ENCODE measurements at places on chromosomes 11 and 22.

DNA sequence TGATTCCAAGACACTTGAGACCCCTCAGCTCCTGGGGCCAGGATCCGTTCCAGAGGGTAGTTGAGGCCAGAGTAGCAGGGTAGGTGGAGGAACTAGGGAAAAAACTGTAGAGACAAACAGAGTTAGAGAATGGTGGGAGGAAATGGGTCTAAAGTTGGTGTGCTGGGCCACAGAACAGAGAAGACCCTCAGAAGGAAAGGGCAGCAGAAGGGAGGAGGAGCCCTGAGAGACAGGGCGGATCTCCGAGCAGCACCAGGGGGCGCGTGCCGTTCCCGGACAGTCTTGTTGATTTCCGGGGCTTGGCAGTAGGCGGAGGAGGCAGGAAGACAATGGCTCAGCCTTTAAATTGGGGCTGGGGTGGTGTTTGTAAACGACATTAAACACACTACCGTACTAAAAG lies 2.4 kb upstream of the CECR2 start:
- DNase-seq: no peak

GRCh38 chr11:123233975-123234334 lies 38.9 kb upstream of the CLMP start:
- DNase-seq: no peak

- no peak for DNase-seq
Observed at GRCh38 chr11:15629690-15630321, 515.1 kb downstream of the INSC start.

DNA sequence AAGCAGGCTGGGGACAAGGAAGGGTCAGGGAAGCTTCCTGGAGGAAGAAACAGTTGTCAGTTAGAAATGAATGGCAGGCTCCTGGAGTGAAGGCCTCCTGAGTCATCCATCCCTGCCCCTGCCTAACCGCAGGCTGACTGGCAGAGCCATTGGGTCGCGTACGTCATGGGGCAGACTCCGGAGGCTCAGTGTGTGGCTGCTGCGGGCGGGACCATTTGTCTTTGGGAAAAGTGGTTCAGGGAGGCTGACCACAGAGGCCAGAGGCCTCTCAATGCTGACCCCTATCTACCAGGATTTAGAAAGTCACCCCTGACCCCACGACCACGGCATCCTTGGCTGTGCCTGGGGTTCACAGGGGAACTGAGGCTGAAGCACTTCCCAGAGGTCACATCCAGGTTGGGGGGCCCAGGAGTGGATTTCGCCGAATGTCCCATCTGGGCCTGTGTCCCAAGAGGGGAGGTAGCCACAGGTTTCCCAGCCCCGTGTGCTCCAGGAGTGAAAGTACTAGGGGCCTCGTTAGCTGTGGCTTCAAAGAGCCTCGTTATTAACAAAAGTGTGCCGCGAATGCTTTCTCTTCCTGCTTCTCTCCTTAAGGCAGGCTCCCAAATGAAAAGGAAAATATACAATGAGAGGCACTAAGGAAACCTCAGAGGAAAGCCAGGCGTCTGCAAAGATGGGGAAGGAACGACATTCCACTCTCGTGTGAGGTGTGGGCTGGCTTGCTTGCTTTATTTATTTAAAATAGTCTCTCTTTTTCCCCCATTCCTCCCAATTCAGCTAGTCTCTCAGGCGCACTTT lies 58.9 kb downstream of the FLRT1 start:
- no peak for DNase-seq

GRCh38 chr11:9219115-9219514 lies 46.0 kb downstream of the DENND5A start:
- DNase-seq: no peak

GRCh38 chr22:40512426-40513136 lies 123.9 kb downstream of the MRTFA start:
- DNase-seq: no peak

DNA sequence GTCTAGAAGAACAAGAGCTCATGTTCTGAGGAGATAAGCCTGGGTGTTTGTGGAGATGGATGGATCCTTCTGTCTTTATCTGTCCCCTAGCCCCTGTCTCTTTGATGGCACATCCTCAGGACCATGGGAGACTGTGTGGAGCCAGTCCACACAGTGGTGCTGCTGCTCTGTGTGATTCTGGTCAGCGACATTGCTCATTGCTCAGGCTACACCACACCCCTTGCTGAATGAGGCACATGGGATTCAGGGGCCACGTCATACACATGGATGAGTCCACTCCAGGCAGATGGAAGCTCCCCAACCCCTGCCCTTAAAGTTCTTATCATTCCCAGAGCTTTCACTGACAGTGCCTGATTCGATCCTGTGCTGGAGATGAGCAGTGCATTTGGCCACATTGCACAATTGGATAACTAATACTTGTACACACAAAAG lies 222.2 kb downstream of the NAV2 start:
- no peak for DNase-seq

- no peak for DNase-seq
Observed at GRCh38 chr11:121563003-121563402, 110.2 kb upstream of the SORL1-AS1 start.

DNA sequence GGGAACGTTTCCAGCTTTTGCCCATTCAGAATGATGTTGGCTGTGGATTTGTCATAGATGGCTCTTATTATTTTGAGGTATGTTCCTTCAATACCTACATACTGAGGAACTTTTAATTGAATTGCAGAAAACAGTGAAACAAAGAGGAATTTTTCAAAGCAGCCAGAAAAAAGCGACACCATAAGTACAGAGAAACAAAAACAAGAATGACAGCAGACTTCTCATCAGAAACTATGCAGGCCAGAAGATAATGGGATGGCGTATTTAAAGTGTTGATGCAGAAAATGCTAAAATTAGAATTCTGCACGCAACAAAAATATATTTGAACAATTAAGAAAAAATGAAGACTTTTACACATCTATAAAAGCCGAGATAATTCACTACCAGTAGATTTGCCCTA lies 95.4 kb upstream of the TIMP3 start:
- DNase-seq: no peak

- no peak for DNase-seq
Observed at GRCh38 chr11:1604181-1604580, 4.1 kb downstream of the KRTAP5-3 start.

- DNase-seq: no peak
Observed at GRCh38 chr11:129283141-129283540, 91.0 kb upstream of the ARHGAP32 start.

- no peak for DNase-seq
Observed at GRCh38 chr22:39537975-39538374, 5.4 kb upstream of the RPS19BP1 start.

DNA sequence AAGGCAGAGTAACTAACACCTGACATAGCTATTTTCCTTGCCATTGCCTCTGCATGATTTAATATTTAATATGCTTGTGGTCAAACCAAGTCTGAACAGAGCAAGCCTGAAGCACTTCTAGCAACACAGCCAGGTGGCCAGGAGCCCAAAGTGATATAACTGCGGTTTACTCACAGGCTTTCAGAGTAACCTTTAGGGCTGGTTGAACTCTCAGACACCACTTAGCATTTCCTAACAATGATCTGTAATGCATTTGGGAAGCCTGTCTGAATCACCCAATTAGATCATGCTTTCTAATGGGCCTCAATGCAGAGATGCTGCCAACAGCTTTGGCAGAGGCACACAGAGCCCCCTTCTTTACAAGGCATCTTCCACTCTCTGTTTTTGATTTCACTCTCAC lies 96.1 kb downstream of the FDX1 start:
- no peak for DNase-seq

DNA sequence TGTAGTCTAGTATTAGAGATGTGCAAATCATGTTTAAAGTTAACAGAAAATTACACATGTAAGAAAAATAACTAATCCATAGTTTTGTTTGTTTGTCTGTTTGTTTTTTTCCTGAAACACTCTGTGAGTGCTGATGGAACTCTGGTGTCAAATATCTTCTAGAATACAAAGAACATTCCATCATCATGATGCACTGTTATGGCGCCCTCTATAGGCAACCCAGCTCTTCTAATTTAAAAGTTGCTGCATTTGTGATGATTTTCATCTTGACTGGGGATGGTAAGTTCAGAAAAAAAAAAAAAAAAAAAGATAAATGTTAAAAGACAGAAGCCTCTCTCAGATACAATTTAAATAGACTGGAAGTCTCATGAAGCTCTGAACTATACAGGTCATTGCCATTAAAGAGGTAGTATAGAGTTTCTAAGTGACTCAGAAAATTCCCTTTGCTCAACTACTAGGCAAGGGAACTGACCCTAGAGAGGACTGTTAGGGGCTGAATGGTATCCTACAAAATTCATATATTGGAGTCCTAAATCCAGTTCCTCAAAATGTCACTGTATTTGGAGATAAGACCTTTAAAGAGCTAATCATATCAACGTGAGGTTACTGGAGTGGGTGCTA lies 597.2 kb upstream of the ANO3 start:
- no peak for DNase-seq

DNA sequence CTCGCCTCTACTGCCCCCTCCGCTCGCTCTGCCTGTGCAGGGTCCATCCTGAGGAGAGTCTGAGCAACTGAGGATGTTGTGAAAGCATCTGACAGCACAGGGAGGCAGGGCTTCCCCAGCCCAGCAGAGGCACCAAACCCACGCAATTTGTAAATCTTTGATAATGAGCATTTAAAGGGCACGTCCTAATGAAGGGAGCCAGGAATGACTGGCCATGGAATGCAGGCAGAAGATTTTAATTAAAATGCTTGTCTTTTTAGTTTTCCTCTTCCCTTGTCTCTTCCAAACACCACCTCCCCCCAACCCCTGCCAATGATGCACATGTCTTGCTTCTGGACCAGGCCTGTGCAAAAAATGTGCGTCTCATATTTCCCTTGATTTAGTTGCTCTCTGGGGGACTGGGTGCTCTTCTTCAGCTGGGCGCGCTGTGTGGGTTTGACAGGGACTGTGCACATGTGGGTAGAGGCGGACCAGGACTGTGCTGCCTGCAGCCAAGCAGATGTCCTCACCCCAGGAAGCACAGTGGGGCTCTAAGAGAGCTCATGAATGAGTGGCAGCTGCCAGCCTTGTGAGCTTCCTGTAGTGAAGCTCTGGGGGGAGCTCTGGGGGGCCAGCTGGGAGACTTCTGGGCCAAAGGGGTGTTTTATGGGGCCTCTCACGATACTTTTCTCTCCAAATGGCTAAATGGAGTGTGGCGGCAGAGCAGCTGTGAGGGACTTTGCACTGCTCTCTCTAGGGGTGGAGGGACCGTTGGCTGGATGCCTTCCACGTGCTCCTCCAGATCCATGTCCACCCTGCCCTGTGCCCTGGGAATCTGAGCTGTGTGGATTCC lies 273.5 kb downstream of the ST3GAL4 start:
- DNase-seq: no peak

DNA sequence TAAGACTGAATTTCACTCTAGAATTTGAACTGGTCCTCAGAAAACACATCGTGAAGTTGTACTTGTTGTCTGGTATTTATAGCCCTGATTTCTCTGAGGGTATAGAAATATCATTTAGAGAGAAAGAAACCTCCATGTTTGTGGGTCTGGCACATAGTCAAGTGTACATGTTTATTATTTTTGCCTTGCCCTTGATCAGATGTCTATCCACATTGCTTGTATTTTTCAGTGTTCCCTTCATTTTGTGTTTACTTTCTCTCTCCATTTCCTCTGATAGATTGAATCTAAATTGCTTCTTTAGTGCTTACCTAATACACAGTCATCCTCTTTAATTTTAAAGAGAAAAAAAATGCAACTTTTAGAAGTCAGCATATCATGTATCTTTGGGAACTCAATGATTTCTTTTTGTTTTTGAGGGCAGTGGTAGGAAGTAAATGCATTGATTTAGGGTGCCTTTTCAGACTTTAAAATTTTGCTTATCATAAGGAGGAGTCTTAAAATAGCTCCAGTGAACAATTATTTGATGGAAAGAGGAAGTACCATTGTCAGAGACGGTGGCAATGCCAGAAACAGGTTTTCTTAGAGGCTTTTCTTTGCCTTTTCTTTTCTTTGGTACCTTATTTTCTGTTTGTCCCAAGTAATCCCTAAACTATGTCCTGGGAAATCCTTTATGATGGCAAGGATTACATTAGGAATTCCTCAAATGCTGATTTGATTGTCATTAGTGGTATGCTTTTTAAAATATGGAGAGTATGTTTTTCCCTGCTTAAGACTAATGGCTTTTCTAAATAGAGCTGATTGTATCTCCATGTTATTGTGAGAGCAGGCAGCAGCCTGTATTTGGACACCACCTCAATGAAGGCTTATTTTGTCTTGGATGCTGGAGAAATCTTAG lies 29.8 kb upstream of the TECTA start:
- no peak for DNase-seq

- DNase-seq: peak; percentile 75
Observed at GRCh38 chr11:118914178-118914918, 11.4 kb downstream of the BCL9L start.

GRCh38 chr11:129373489-129373953 lies 2.1 kb upstream of the BARX2 start:
- no peak for DNase-seq

GRCh38 chr11:27839226-27839913 lies 139.1 kb upstream of the BDNF start:
- no peak for DNase-seq

GRCh38 chr11:66362481-66363147 lies 8.9 kb downstream of the SLC29A2 start:
- DNase-seq: no peak

DNA sequence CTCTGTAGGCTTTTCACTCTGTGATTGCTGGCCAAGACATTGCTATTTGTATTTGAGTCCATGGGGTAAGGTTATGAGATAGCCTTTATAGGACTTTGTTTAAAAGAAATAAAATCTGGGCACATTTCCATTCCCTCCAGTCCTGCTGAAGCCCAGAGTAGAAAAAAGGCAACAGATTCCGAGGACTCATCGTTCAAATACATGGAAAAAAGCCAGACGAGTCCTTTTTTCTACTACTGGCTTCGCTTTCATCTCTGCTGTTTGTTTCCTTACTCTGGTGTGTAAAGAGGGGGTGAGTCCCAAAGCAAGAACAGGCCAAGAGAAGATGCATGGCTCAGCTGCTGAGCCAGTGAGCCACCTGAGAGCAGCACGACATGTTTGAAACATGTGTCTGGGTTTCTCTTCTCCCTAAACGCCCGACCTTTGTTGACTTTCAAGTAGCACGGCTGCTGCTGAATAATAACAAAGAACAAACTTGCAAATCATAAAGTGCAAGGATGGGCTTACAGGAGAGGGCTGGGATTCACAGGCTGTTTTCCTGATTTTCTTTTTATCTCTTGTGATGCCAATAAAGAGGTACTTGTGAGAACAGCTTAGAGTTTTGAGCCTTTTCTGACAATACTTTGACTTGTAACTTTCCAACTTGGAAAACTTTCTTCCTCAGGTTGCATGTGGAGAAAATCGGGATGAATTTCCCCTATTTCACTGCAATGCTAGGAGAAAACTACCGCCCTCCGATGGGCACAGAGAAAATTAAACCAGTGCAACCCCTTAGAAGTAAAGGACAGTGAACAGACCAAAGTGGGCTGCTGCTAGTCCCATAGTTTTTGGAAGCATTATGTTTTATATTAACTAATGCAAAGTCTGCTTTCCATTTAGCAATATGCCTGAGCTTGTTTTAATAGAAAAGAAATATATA lies 195.2 kb upstream of the RAG2 start:
- no peak for DNase-seq

GRCh38 chr22:25928038-25928437 lies 186.1 kb downstream of the MYO18B start:
- no peak for DNase-seq

GRCh38 chr11:128776069-128776423 lies 82.2 kb downstream of the FLI1 start:
- DNase-seq: peak; percentile 31

- DNase-seq: peak; percentile 38
Observed at GRCh38 chr11:61004180-61004611, 32.7 kb downstream of the CD6 start.

Measured in activated effector memory CD4-positive, alpha-beta T cell treated with Interleukin-2 at 50 U/mL for 16 hours (primary cell).